Activated gamma-delta T cell treated with Interleukin-2 at 50 U/mL for 16 hours (primary cell): ENCODE measurements at places on chromosomes 1 and 21.

DNA sequence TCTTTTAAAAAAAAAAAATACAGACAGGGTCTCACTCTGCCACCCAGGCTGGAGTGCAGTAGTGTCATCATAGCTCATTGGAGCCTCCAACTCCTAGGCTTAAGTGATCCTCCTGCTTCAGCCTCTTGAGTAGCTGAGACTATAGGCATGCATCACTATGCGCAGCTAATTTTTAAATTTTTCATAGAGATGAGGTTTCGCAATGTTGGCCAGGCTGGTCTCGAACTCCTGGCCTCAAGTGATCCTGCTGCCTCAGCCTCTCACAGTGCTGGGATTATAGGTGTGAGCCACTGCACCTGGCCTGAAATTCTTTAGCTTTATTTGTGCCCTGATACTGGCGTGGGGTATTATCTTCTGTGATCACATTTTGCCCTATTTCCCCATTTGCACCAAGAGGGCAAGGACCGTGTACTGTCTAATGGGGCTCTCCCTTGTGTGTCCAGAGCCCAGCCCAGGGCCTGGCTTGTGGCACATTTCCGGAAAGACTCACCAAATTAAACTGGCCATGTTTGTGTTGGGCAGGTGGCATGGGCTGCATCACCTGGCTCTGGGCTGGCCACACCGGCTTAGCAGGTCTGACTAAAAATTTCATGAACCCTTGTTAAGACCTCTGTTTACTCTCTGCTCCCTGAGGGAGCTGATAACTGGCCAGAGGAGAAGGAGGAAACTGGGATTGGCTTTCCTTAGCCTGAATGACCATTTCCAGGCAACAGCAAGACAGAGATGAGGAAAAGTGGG, 32.2 kb downstream of the TRIM62 start:
- DNase-seq: no peak

DNA sequence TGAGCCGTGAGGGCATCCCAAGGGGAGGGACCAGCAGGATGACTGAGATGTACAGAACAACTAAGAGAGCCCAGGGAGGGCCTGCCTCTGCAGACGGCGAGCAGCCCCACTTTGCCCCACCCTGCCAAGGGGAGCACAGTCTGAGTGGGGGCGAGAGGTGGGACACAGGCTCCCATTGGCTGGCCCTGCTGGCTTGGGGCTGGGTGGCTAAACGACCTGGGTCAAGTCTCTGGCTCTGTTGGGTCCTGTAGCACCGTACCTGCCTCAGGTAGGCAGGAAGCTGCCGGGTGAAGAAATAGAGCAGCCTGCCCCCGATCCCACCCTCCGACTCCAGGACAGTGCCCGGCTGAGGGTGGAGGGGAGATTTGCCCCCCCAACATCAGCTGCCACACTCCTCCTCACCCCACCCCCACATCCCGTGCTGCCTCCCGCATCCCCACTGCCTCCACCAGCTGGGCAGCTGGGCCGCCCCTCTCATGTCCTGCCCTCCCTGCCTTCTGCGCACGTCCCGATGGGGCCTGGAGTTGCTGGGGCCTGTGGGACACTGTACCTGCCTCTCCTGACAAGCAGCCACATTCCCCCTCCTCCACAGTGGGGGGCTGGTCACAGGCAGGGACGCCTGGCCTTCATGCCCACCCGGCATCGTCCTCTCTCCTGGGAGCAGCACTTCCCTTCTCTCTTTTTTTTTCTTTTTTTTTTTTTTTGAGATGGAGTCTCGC, 12.6 kb upstream of the PLEKHG5 start:
- no peak for DNase-seq

- no peak for DNase-seq
Observed at GRCh38 chr21:16423921-16424320, 694.1 kb downstream of the USP25 start.

DNA sequence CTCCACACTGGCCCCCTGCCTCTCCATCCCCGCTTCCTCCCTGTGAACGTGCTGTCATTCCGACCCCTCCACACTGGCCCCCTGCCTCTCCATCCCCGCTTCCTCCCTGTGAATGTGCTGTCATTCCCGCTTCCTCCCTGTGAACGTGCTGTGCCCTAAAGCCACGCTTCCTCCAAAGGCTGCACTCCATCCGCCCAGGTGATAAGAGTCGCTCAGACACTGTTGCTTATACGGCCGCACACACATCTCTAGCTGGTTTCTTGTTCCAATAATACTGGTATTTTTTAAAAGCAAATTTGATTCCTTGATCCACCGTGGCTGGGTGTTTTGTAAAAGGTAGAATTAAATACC, 39.3 kb upstream of the TSPEAR start:
- no peak for DNase-seq

DNA sequence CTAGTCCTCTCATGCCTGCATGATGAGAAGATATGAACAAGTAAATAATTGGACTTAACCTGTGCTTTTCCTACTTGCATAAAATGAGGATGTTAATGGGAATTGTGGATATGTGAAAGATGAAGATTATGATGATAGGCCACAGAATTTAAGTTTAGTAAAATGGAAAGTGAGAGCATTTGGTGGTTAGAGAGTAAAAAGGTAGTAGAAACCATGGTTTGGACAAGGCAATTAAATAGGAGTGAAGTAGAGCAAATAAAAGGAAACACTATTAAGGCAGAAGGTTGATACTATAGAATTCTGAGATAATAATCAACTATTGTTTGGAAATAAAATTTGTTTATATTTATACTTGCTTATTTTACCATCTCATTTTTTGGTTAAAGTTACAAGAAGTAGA, 1162.5 kb downstream of the MRPL39 start:
- DNase-seq: no peak

DNA sequence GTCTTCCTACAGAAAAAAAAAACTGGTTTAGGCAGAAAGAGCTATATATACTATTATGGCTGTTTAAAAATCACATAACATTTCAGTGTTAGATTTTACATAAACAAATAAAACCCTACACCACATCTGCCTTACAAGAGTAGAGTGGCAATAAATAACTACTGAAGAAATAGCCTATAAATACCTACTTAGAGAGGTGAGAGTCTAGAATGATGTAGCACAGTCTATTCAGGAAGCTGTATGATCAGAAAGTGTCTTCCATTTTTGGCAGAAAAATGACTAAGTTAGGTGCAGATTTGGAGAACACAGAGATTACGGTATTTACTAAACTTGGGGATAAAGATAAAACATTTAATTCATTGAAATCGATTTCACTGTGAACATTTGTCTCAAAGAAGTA, 75.5 kb downstream of the VAV3 start:
- no peak for DNase-seq

GRCh38 chr1:152348447-152348846, 11.4 kb downstream of the FLG2 start:
- no peak for DNase-seq

DNA sequence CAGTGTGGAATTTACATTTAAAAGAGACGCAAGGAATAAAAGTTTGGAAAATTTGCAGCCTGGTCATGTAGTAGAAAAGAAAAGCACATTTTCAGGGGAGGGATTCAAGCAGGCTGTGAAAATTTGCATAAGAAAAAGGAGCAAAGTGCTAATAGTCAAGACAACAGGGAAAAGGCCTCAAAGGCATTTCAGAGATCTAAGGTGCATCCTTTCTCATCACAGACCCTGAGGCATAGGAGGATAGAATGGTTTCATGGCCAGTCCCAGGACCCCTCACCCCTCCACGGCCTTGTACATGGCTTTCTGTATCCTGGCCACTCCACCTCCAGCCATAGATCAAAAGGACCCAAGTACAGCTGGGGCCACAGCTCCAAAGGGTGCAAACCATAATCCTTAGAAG, 380.5 kb upstream of the BRINP3 start:
- DNase-seq: no peak

GRCh38 chr21:42781150-42781970, 98.0 kb downstream of the WDR4 start:
- no peak for DNase-seq

DNA sequence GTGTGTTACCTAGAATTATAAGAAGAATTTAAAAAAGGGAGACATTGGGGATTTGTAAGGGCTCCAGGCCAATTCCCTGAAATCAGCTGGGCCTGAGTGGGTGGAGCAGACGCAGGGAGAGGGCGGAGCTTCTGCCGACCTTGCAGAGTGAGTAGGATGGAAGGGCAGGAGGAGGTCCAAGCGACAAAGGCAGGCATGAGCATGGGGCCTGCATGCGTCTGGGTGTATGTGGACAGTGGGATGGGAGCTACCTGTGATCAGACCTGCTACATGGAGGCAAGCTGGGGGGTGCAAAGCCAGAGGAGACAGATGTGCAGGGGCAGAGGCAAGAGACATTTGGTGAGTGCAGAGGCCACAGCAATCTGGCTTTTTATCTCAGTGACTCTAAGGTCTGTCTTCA, 105.3 kb upstream of the OLIG2 start:
- no peak for DNase-seq

DNA sequence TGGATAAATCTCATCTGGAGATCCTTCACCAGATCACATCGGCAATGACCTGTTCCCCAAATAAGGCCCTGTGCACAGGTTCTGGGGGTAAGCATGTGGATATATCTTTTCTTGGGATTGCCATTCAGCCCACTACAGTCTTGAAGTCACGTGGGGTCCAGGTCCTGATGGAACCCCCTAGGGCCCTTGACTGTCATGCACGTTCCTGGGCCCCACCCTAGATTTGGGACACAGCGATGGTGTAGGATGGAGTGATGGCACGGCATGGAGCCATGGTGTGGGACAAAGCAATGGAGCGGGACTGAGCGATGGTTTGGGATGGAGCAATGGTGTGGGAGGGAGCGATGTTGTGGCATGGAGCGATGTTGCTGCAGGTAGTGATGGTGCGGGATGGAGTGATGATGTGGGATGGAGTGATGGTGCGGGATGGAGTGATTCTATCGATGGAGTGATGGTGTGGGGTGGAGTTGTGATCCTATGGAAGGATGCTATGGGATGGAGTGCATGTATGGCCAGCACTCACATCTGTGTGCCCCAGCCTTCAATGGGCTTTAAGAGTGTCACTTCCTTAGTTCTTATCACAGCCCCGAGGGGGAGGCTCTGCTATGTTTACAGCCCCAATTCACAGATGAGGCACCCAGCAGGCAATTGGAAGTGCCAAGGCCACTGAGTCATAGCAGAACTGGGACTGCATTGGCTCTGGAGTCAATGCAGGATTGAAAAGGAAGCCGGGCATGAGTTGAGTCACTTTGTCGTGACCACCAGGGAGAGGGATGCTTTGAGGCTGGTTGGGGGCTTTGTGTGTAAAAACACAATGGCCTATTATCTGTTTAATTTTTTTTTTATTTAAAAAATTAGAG, 97.0 kb upstream of the C1orf174 start:
- no peak for DNase-seq

DNA sequence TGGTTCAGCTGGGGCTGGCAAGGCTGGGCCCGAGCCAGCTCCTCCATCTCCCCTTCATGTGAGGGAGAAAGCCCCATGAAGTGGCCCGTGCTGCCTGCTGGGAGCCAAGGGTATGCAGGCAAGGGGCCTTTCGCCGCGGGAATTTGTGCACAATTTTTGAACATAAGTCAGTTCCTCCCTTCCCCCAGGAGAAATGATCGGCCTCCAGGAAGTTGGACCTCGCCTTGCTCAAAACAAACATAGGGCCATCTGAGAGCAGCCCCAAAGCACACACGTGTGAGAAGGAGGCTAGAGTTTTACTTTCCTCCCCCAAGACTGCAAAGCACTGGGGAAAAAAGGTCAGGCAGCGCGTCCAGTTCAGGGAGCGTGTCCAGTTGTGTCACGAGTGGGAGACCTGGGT, 64.7 kb downstream of the PRDM16 start:
- DNase-seq: no peak

- no peak for DNase-seq
Observed at GRCh38 chr1:239995281-239995680, 96.4 kb upstream of the FMN2 start.

DNA sequence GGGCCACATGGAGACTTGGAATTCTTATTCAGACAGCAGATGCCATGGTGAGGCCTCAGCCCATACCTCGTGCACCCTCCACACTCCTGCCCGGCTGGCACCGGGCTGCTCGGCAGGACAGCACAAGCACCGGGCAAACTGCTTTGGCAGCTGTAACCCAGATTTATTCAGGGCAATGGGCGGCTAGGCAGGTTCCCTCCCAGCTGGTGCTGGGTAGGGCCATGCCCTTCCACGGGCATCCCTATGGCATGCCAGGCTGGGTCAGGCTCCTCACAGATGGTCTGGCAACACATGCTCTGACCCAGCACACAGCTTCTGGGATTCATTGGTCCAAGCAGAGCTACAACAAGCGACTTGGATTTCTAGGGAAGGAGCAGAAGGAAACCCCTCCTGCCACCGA, 53.4 kb downstream of the ATP1A1 start:
- no peak for DNase-seq

DNA sequence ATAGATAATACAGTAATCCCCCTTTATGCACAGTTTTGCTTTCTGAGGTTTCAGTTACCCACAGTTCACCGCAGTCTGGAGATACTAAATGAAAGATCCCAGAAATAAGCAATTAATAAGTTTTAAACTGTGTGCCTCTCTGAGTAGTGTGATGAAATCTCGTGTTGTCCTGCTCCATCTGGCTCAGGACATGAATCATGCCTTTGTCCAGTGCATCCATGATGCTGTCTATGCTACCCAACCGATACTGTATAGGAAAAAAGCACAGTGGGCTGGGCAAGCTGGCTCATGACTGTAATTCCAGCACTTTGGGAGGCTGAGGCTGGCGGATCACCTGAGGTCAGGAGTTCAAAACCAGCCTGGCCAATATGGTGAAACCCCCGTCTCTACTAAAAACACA, 85.0 kb upstream of the SLC2A1 start:
- DNase-seq: no peak

DNA sequence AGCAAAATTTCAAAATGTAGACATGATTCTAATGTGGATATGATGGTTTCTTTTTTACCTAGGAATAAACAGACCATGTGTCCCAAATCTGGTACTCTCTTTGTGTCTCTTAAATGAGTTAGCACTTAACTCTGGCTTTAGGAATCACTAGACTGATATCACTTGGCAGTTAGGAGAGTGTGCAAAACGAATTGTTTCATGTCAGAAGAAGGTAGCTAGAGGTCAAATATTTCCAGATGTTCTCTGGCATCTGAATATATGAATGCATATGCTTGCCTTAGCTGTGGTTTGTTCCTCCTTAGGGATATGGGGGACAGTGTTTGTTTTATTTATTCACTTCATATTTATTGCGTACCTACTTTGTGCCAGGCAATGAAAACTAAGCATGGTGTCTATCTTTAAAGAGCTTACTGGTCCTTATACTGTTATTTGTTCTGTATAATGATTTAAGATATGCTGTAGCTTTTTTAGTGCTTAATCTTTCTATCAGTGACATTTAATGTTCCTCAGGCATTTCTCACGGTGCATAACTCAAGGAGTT, 65.2 kb downstream of the LRRC8C start:
- DNase-seq: no peak

- DNase-seq: no peak
Observed at GRCh38 chr1:36257375-36257767, 33.1 kb downstream of the THRAP3 start.

DNA sequence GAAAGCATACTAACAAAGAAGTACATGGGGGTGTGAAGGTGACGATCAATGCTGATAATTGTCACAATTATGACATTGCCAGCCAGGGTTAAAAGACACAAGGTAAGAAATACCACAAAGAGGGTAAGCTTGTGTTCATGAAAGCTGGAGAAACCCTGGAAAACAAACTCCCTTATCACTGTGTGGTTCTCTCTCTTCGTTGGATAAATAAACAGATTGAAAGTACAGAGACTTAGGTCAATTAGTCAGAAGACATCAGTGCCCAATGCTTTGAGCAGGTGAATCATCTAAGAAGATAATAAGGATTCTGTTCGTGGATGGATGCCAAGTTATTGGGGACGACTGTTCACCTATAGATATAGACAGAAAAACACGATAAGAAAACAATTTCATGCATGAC, 22.4 kb upstream of the FCER1A start:
- DNase-seq: no peak
